ENCODE measurements at places on chromosomes 6 and 20. TPM values are rescaled to one million over a fixed set of nuclear protein-coding genes. Genes with fewer than 3 reads are reported as not detected.

- no peak for DNase-seq
Measured at GRCh38 chr20:58362206-58362516, 26.9 kb upstream of the VAPB start.

DNA sequence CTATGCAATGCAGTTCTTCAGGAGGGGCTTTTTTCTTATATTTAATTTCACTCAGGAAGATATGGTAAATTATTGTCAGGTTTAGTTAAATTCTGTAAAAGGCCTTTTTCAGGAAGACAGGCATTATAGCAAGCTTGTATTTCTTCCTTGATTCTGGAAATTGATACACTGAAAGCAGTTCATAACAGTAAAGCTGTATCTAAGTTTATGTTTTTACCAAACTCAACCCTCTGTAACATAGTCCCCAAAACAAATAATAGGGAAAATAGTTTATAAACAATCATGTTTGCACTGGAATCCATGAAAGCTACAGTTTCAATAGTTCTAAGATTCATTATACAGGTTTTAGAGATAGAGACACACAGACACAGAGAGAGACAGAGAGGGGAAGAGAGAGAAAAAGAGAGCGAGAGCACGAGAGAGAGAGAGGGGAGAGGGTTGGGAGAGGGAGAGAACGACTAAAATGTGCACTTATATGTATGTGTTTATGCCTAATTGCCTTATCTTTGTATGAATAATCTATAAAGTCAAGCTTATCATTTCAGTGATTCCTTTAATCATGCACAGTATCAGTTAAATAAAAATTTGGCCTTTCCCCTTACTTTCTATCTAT, 454.4 kb downstream of the RFPL4B start:
- no peak for DNase-seq

DNA sequence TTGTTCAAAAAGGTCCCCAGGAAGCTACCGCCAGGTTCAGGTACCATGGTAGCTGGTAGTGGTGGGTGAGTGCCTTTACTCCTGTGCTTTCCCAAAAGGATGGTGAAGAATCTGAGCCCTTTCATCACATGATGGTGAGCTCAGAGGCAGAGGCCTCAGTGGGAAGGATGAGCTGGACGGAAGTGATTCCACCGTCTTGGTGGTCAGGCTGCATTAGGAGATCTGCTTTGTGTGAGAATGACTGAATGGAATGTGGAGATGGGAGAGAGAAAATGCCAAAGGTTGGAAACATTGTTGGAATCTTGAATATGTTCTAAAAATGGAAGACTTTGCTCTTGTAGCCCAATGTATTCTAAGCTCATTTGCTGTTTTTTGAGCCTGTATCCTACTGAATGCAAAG, 108.1 kb upstream of the SCP2D1 start:
- DNase-seq: no peak

- DNase-seq: no peak
Measured at GRCh38 chr6:72621291-72622093, at the start of gene KCNQ5. KCNQ5 (plus strand) TSS chr6:72622064.

DNA sequence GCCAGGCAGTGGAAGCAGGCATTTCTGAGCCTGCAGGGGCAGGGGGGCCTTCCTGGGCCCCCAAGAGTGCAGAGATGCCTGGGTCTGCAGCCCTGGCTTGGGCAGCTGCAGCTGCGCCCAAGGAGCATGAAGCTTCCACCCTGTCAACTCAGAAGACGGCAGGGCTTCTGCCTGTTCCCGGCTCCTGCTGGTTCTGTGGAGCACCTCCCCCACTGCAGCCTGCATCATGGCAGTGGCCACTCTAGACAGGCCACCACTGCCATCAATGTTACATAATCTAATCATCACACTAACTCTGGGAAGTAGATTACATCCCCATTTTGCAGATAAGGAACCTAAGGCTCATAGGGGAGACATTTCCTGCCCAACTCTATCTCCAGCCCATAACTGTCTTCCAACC, 21.1 kb upstream of the TOP1 start:
- no peak for DNase-seq

DNA sequence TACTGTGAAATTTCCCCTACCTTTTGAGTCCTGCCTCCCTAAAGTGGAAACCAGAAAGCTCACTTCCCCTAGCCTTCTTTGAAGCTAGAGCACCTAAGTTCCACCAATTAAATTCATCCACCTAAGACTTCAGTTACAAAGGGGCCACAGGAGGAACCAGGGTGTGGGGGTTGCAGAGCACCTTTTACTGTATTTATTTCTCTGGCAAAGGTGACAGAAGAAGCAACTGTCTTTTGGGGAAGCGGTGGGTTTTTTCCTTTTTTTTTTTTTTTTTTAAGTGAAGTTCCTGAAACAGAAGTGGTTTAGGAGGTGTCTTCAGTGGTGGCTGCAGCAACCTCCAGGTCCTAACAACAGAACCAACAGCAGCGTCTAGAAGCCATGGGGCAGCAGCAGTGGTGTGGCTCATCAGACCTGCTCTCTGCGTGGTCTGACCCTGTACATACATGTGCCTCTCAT, 13.1 kb downstream of the PSMB9 start:
- DNase-seq: no peak

DNA sequence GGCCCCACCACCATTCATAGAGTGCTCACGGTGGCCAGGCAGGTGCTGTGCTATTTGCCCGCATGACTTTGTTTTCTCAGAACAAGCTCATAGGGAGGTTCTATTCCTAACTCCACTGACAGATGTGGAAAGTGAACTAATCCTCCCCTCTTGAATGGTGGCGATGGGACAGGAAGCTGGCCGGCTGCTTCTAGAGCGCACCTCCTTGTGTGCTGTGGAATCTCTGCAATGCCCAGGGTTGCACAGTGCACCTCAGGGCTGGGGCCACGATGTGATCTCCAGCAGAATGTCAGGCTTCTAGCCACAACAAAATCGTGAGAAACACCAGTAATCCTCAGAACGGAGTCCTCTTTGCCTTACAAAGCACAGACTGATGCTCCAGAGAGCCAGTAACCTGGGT, 53.8 kb upstream of the SLC22A23 start:
- no peak for DNase-seq

DNA sequence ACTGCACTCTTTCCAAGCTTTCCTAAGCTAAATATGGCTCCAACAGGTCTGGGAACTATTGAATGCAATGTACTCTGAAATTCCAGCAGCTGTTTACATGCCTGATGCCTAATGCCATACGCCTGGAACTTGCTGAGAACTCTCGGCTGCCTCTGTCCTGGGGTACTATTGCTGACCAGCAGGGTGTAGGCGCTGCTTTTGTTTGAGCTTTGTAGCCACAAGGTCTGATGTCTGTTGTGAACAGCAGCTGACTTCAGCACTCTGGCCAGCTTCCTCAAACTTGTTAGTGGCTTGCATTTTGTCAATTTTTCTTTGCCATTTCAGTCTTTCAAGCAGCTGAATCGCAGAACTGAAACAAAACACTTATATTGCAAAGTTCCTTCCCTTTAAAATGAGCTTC, 26.7 kb downstream of the SAYSD1 start:
- peak; percentile 43 for DNase-seq

DNA sequence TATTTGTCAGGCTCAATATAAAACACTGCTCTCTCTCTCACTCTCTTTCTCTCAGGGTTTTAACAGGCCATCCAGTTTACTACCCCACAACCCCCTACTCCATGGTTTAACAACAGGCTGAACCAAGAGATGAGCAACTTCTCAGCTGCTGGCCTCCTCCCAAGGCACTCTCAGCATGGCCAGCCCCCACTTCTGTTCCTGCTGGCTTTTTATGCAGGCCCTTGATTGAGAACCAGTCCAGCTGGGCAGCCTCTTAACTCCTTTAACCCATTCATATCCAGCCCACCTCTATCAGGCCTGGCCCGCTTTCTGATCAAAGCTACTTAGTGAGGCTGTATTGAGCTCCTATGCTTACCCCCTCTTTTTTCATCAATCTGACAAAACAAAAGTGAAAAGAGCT, 346.8 kb upstream of the POU3F2 start:
- DNase-seq: no peak

DNA sequence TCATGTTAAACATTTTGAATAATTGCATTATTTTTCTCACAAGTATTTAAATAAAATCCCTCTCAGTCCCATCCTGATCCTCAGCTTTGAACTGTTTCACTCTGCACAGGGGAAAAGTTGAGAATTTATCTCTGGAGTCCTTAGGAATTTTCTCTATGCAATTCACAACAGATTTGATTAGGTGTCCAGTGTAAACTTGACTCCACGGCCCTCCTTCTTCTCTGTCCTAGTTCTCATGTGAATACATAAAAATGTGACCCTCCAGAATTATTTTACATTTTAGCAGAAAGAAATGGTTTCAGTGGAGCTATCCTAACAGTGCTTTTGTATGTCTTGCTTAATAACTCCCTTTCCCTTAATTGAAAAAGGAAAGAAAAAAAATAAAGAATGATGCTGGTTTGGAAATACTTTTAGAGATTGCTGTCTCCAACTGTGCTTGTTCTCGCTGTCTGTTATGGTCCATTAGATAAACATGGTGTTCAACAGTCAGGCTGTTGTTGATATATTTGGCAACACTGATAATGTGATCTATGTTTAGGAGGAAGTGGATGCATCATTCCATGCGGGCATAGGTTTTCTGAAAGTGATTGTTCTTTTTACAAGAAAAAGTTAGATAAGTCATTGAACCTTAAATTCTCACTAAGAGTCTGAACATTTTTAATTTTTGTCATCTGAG, 599.4 kb upstream of the CITED2 start:
- no peak for DNase-seq

- no peak for DNase-seq
Measured at GRCh38 chr6:150053450-150053849, 15.5 kb downstream of the ULBP3 start.

- DNase-seq: no peak
Measured at GRCh38 chr20:8395956-8396355, 263.9 kb downstream of the PLCB1 start.

- DNase-seq: peak; percentile 70
Measured at GRCh38 chr6:152316024-152316423, 321.1 kb downstream of the SYNE1 start.

GRCh38 chr6:79403563-79403962, 133.7 kb downstream of the LCA5 start:
- DNase-seq: no peak

- no peak for DNase-seq
Measured at GRCh38 chr6:88141561-88142296, 24.4 kb downstream of the CNR1 start.

GRCh38 chr20:41040855-41041254, 12.2 kb downstream of the TOP1 start:
- no peak for DNase-seq

DNA sequence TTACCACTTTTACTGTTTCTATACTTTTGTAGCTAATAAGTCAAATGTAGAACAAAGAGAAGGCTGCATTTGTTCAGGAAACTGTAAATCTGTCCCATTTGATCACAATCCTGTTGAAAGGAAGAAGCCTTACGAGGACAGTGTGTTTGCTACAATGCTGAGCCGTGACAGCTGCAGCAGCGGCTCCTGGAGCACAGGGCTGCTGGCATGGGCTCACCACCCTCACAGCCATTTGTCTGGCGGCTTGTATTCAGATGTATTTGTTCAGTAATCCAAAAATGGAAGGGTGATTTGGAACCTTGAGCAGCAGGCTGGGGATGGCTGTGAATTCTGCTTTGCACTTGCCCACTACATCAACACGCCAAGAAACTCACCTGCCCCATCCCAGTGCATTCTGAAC, 5.7 kb downstream of the TUBB2A start:
- DNase-seq: no peak

DNA sequence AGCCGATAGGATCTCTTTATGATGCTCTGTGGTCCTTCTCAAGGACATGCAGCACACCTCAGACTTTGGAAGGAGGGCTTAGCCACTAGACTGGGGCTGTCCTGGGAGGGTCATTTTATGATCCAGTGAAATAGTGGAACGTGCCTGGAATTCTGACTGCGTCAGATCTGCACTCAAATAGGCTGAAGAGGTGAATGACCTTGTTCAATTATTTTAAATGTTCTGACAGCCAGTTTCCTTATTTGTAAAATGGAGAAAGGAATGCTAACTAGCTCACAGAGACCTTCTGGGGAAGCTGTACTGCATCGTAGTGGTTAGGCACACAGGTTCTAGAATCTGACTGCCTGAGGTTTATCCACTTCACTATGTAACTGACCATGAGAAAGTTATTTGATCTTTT, 587.5 kb downstream of the MAFB start:
- no peak for DNase-seq

GRCh38 chr20:16368645-16369292, 204.5 kb downstream of the KIF16B start:
- no peak for DNase-seq

DNA sequence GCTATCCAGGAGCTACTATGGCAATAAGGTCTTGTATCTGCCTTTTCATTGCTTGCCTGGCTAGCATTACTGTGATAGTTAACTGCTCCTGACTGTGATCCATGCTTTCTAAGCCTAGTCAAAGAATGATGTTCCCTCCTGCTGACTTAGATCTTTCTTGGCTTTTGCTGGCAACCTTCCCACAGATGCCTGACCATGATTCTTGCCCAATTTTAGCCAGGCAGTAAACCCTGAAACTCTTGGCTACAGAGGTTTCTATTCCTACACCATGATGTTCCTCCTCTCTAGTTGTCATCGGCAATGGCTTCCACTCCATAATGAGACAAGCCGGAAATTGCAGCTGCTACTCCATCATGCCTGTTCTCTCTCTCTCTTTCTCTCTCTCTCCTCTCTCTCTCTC, 238.1 kb downstream of the HAO1 start:
- DNase-seq: no peak

DNA sequence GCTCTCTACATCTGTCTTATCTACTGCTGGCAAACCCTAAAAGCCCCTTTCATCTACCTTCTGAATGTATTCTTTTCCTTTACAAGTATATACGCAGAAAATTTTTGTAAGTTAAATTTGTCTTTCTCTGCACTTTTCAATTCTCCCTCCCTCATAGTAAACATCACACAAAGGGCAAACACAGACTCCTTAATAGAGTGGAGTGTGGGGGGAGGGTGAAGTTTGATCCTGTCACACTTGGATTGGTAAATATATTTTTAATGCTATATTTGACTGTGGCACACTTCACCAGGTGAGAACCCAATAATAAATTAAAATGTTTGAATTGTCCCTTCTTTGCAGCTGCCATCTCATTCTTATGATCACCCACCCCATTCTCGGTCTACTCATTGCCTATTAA, 33.2 kb upstream of the PAQR8 start:
- no peak for DNase-seq

GRCh38 chr20:4329232-4329631, 313.9 kb upstream of the RNF24 start:
- no peak for DNase-seq

DNA sequence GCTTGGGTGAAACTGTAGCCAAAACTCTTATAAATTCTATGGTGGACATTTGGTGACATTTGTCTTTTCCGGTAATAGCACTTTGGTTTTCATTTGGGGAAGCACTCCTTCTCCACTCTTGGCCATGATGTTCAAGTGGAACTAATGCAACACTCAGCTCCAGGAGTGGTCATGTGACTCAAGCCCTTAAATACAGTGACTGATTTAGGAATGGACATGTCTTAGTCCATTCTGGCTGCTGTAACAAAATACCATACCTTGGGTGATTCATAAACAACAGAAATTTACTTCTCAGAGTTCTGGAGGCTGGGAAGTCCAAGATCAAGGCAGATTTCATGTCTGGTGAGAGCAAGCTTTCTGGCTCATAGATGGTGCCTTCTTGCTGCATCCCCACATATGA, 10.8 kb upstream of the FKBP1A start:
- no peak for DNase-seq

- DNase-seq: no peak
Measured at GRCh38 chr6:42709871-42710270, 12.5 kb downstream of the PRPH2 start.

GRCh38 chr20:63895952-63896263, 982 bp downstream of the DNAJC5 start:
- no peak for DNase-seq

Gene DACT2
- total RNA-seq: 0.14 TPM

Gene TEAD3
- total RNA-seq: 25.8 TPM

Gene GTSF1L
- not detected for total RNA-seq

Gene MUCL3
- not detected for total RNA-seq
